ENCODE measurements at places on chromosomes 1 and 21.

DNA sequence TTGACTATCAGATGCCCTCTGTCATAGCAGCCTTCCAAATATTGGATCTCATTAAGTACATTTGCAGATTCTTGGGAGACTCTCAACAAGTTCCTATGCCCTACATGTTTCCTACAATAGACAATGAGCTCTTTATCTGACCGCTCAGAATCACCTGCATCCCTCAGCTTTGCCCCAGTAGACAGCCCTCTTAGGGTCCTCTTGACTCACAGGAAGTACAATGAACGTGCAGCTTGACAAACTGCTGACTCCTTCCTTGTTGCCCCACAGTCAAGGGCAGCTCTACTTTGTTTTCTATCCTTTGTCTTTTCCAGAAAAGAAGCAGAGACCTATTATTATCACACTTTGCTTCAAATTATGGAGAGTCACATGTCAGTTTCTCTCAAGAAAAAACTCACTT is 27.6 kb downstream of the SLC44A5 start:
- no peak for DNase-seq

GRCh38 chr1:204461331-204462228 is 33.0 kb downstream of the PIK3C2B start:
- DNase-seq, result no peak

- DNase-seq, result no peak
Measured at GRCh38 chr1:32447469-32448185, 17.2 kb upstream of the ZBTB8B start.

- DNase-seq, result no peak
Measured at GRCh38 chr1:197170538-197170937, 24.1 kb upstream of the ASPM start.

GRCh38 chr1:246784621-246785493 is 60.6 kb downstream of the SCCPDH start:
- no peak for DNase-seq

DNA sequence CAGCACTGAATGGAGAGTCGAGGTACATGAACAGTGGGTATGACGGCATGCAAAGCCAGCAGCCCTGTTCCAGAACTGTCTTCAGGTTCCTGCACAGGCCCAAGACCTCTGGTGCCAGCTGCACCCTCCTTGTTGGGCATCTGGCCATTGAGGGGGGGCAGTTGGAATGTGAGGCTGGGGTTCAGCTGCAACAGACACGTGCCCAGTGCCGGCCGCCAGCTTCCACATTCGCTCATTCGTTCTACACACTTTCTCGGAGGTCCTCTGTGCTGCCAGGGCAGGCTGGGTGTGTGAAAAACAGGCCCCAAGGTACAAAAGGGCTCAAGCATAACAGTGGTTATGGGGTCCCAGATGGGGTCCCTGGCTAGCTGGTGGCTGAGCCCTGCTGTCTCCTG is 37.9 kb upstream of the SLC19A1 start:
- no peak for DNase-seq

DNA sequence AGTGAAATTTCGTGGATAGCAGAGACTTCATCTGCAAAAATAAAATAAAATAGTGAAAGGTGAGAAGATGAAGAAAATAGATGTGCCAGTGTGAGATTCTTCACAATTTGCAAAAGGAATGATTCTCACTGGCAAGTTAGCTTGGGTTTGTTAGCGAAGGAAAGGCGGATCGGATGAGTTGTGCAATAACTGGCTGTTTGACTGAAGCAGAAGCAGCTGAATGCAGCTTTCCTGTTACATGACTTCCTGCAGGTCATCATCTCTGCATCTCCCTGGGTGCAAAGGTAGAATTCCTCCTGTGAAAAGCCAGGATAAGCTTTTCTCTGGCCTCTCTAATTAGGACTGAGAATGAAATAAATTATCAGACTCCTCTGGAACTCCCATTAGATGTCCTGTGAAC is 263.1 kb upstream of the CHRM3 start:
- peak; percentile 15 for DNase-seq

GRCh38 chr1:114854693-114855320 is at the start of gene SYCP1:
Gene SYCP1 (plus strand): TSS chr1:114854863. CDS start chr1:114855465, 602 bp downstream.
- DNase-seq, result no peak

DNA sequence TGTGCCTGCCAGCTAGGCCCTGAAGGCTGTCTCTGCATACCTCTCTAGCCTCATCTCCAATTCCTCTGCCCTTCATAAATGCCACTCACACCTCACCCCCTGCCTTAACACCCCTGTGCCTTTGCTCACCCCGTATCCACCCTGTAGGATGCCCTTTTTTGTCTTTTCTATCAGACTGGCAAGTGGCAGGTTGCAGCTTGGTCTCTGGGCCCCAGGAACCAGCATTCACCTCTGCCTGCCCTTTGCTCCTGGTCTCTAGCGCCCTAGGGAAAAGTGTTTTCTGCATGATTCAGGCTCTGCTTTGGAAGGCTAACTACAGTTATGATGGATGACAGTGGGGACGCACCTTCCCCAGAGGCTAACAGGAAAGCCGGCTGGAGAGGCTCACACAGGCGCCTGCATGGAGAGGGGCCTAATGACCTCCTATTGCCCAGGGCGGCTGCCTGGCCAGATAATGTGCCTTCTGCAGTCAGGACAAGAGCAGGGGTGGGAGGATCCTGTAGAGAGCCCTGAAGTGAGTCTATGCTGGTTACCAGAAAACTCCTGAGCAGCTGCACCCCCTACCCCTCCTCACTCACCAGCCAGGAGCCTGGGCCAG is 11.2 kb downstream of the KANK4 start:
- DNase-seq, result no peak

DNA sequence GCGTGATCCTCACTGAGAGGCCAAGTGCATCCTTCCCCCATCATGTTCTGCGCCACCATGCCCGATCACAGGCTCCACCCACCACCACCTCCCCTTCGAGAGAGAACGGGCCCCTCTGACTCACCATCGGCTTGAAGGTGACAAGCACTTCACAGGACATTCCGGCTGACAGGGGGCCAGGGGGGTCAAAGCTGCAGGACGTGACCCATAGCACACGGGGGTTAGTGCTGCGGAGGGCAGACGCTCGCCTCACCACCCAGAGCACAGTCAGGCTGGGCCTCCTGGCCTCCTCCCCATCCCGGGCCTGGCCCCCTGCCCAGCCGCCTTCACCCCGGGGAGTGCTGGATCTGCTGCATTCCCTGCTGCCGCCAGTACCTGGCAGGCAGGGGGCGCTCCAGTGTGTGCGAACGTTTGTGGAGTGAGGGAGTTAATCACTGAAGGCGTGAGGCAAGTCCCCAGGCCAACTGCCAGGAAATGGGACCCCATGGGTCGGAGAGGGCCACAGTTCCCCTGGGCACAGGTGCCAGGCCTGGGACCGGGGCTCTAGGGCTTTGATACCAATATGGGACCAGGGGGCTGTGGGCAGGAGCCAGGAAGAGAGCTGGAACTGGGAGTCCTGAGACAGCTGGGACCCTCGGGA is 40.9 kb upstream of the TMEM52 start:
- DNase-seq, result peak; percentile 62

DNA sequence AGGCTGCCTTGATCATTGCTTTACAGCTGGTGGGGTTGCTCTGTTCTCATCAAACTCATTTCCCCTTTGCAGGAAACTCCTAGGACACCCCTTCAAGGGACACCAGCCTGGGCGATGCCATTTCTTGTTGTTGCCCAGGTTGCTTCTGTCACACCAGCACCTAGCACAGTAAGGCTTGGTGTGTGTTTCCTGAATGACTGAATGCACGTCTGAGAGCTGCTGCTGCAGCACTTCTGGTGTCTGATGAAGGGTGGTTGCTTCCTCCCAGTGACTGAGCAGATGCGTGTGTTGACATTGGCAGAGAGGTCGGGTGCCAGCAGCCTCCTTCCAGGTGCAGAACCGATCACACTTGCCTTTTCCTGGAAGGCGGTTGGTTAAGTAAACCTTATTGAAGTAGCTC is 477.4 kb downstream of the CAMTA1 start:
- no peak for DNase-seq

DNA sequence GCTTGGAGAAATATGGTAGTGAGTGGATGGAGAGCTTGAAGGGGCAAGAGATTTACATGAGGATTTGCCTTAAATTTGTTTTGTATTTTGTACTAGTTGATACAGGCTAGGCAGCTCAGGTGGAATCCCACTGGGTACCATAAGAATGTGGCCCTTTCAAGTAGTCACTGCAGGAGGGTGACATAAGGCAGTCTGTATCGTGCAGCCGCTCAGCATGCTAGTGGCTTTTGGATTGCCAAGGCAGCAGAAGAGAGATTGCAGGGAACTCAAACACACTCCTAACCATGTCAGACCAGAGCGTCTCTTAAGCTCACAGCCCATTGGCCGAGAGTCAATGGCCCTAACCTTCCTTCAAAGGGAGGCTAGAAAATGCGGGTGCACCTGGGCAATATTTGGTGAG is 420.0 kb downstream of the ADGRL2 start:
- DNase-seq, result no peak

DNA sequence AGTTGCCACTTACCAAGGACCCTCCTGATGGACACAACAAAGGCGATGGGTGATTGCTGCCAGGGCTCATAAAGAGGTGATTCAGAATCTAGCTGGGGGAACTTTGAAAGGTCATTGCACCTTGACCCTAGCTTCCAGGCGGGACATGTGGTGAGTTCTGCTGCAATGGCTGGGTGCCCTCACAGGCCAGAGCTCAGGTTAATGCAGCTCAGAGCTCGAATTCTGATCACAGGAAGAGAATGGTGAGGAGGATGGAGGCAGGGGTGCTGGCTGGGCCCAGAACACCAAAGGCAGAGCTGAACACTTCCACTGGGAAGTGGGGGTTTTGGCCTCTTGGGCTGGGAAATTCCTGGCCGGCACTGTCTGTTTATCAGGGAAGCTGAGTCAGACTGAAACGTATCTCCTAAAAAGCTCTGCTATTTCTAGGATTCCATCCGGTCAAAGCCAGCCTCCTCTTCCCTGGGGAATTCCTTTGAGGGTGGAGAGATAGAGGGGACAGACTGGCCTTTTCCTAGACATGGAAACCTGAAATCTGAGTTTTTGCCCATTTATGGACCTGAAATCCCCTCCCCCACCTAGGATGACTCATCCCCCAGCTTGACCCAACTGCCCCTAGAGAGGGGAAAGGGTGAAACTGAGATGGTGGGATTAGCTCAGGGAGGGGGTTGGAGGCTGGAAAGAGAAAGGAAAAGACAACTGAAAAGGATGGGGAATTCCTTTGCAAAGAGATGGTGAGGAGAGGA is 27.2 kb downstream of the NUAK2 start:
- DNase-seq, result peak; percentile 29

DNA sequence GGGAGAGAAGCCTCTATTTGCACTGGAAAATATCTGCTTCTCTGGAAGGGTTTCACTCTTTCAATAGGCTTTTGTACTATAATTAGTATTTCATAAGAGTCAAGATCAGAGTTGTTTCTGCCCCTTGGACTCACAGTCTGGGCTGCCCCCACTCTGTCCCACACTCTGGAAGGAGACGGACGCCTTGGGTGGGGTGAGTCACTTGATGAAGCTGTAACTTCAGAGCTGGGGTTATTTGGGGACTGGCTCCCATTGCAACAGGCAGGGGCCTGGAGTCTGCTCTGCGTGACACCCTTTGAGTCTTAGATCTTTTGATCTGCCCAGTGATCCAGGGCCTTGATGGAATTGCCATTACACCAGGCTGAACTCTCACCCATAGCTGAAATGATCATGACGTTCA is 4.0 kb upstream of the KCNA10 start:
- peak; percentile 96 for DNase-seq

GRCh38 chr1:95685081-95685480 is 451.1 kb downstream of the RWDD3 start:
- no peak for DNase-seq

- DNase-seq, result no peak
Measured at GRCh38 chr1:2166695-2167094, 27.9 kb downstream of the FAAP20 start.

GRCh38 chr1:24216276-24217074 is 29.4 kb upstream of the IFNLR1 start:
- DNase-seq, result no peak

GRCh38 chr1:9538669-9539164 is 548 bp upstream of the SLC25A33 start:
- no peak for DNase-seq

DNA sequence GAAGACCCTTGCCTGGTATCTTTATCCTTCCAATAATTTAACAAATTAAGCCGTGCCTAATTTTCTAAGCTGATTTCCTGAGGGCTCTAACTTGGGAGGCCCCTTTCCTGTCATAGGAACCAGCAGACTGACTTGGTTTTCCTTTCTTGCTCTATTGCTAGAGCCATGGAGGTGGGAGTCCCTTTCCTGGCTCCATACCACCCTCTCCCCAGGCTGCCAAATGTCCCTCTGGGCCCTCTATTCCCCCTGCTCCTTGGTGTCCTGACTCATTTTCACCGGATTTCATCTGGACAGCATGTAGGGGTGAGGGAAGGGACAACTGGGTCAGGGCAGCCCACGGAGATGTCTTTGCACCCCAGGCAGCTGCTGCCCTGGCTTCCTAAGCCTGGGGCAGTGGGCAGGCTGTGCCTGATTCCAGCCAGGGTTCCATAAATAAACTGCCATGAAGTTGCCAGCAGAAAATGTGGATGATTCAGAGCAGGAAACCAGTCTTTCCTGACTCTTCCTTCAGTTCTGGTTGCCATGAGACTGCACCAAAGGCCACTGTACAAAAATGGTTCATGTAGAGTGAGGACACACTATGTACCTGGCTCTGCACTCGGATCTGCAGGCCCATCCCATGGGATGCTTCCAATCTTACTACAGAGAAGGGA is 38.0 kb upstream of the SERBP1 start:
- DNase-seq, result no peak

DNA sequence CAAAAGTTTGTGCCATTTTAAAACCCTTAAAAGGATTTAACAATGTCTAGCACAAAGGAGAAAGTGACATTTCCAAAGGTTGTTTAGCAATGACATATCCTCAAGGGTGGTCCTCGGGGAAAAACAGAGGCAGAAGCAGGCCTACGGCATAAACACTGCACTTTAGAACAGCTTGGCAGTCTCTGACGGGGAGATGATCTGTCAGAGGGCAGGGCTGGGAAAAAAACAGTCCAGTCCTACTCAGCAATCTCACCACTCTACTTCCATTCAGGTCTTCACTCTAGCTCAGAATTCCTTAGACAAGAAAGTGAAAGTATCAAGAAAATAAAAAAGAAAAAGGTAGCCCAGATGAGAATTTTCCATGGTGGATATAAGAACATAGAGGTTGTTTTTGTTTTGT is 4.1 kb downstream of the CRYZ start:
- DNase-seq, result no peak
